ENCODE measurements at places on chromosomes 2 and 18.

DNA sequence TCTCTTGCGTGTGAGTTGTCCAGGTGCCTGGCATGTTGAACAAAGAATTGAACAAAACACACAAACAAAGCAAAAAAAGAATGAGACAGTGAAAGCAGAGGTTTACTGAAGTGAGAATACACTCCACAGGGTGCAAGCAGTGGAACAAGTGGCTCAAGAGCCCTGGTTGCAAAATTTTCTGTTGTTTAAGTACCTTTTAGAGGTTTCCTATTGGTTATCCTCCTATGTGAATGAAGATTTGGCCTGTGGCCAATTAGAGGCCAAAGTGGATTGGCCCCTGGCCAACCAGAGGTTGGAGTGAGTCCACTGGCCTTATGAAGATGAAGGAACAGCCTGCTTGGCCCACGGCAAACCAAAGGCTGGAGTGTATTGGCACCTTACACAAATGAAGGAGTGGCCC is 1188.5 kb upstream of the NRXN1 start:
- no peak for DNase-seq

DNA sequence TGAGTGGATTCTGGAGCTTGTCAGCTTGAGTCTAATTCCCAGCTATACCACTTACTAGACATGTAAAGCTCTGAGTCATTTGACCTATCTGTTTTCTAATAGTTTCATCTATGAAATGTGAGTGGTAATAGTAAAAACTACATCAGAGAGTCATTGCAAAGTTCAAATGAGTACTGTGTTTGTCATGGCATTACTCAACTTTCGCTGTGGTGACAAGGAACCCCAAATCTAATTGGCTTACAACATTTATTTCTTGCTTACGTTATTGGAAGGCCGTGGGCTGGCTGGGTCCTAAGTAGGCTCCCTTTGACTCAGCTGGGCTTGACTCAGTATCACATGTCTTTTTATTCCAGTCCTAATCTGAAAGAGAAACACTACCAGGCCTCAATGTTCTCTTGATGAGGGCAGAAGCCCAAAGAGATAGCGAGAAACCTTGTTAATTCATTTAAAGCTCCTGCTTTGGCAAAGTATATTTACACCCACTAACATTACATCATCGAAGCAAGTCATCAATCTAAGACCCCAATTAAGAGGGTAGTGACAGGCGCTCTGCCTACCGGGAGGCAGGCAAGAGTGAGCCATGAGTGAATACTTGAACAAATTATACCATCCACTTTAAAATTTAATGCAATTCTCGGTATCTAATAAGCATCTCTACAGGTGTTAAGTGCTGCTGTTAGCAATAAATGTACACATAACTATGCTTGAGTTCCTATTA is 431.8 kb upstream of the SPHKAP start:
- no peak for DNase-seq

GRCh38 chr2:189260361-189260814 is 80.8 kb upstream of the COL5A2 start:
- DNase-seq = no peak

DNA sequence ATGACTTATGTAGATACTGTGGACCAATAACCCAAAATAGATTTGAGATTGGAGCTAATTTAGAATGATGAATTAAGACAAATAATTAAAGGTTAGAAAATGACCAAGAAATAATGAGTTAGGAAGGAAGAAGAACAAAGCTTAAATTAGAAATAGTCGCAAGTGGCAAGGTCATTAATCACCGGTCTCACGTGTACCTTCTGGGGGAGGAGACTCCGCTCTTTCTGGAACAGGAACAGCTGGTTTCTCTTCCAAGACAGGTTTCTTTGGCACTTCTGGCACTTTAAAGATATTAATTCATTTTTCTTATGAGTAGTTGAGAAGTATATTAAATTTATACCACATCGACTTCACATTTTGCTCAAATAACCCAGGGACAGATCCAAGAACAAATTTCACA is 156.7 kb downstream of the TTN start:
- no peak for DNase-seq

DNA sequence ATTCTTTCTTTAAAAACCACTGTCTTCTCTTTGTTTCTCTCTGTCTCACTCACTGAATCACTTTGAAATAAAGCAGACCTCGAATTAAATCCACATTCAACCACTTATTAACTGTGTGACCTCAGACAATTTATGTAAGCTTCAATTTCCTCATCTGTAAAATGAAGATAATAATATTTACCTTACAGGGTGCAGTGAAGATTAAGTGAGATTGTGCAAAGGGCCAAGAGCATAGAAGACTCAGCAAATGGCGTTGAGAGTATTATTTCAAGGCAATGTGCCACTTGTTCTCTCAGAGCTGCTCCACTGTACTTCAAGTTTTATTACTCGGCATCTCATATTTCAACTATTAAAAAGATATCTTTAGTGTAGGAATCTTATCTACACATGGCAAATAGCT is 454.2 kb upstream of the HNRNPA3 start:
- DNase-seq = no peak

- DNase-seq = no peak
Observed at GRCh38 chr2:219527076-219527394, 12.8 kb downstream of the ASIC4 start.

- no peak for DNase-seq
Observed at GRCh38 chr18:10842861-10843260, 306.5 kb downstream of the PIEZO2 start.

DNA sequence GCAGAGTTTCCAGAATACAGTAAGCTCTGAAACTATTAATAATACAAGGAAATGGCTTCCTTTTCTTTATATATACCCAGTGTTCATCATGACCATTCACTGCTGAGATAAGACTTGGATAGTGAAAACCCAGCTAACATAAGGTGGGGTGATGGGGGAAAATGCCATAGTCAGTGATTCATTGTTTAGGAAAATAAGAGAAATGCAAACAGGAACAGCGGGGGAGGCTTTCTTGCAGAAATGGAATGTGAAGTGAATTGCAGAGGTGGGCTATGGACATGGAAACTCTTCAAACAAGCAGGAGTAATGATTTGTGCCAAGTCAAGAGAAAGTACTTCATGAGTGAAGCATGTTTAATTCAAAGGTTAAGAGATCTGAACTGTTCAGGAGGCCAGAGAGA is 519.4 kb downstream of the TDRD15 start:
- no peak for DNase-seq

- DNase-seq = no peak
Observed at GRCh38 chr2:147327613-147328012, 517.2 kb upstream of the ACVR2A start.

DNA sequence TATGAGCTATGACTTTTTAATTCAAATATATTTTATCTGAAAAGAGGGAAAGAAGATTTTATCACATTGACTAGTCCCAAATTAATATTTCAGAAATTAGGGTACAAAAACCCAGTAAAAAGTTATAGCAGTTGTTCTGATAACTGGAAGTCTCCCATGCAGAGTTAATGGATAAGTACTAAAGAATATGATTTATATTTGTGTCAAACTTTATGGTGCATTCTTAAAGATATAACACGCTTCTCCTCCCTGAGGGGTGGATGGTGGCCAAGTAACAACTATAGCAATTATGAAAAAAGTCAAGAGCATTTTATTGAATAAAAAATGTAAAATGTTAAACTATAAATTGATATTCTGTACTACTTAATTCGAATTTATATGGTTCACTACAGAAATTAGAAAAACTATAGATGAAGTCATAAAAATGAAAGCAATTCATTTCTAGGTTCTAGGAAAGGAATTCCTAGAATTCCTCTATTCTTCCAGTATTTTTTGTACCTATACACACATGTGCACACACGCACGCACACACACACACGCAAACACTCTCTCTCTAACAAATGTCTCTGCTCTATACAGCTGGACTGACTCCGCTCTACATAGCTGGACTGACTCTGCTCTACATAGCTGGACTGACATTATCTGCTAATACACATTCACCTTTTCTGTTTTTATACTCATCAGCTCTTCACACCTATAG is 111.3 kb downstream of the PRELID3A start:
- no peak for DNase-seq

DNA sequence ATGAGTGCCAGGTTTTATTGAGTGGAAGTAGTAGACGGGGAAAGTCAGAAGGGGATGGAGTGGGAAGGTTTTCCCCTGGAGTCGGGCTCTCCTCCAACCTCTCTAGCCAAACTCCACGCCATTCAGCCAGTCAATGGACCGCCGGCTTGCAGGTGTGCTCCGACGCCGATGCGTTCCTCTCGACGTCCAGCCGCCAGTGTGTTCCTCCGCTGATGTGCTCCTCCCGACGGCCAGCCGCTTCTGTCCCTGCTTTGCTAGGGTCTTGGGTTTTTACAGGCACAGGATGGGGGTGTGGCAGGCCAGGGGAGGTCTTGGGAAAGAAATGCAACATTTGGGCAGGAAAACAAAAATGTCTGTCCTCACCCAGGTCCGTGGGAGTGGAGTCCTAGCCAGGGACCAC is 94.3 kb upstream of the TEX51 start:
- no peak for DNase-seq

DNA sequence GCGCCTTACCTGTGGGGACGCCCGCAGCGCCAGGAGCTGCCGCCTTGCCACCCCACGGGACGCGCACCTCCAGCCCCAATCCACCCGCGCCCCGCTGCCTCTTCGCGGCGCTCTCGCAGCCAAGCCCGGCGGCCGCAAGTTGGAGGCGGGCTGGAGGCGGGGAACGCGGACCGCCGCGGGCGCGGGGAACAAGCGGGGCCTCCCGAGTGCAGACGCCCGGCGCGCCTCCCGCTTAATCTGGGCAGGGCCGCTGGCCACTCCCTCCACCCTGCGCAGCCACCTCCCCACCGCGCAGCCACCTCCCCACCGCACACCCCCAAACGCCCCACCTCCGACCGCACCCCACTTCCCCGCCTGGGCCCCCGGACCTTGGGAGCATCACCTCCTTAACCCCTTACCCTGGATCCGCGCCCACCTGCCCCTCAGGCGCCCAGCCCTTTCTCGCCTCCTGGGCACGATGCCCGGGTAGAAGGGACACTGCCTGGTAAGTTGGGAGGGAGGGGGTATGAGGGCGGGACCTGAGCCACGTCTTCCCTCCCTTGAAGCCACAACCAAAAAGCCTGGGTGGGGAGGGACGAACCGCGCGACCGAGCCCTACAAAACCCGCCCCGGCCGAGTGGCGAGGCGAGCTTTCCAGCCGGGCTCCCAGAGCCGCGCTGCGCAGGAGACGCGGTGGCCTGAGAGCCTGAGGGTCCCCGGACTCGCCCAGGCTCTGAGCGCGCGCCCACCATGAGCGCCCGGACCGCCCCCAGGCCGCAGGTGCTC is at the start of the genes COL4A3 and COL4A4:
TSS of gene COL4A3 (plus strand) at position 627 of the 765 bp plus-strand sequence. CDS start at position 730, 103 bp downstream.
TSS of gene COL4A4 (minus strand) at position 208 of the 765 bp plus-strand sequence. CDS start 16,722 bp downstream, outside the sequence.
- no peak for DNase-seq

- no peak for DNase-seq
Observed at GRCh38 chr2:197174539-197175094, 136.0 kb downstream of the ANKRD44 start.

DNA sequence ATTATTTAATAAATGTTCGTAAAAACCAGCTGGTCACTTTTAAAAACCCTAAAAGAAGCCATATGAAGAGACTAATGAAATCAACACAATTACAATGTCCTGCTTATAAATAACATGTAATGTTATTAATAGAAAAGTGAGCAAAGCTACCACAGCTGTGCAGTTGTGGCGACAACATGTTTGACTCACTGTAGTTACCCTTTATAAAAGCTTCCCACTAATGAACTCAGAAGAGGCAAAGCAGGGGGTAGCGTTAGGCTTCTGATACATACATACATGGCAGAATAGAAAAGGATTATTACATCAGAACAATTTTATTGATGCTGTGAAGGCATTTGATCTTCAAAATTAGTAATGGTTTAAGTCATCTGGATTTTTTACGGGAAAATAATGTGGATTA is 219.7 kb downstream of the SLC4A10 start:
- no peak for DNase-seq

DNA sequence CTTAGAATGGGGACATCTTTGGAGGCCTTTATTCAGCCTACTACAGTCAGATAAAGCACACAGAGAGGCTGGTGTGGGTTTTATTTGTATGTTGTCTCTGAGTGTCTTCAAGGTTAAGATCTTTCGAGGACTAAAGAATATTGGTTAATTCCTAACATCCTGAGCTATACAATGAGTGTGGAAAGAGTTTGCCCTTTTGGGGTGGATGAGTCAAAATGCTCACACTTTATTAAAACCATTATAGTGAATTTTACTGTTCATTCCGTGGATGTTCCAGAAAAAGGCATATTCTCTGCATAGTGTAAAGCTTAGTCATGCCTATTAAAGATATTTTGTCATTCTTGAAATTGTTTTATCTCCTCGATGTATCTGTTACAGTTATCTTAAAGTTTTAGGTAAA is 29.1 kb upstream of the SLC38A11 start:
- DNase-seq = no peak

DNA sequence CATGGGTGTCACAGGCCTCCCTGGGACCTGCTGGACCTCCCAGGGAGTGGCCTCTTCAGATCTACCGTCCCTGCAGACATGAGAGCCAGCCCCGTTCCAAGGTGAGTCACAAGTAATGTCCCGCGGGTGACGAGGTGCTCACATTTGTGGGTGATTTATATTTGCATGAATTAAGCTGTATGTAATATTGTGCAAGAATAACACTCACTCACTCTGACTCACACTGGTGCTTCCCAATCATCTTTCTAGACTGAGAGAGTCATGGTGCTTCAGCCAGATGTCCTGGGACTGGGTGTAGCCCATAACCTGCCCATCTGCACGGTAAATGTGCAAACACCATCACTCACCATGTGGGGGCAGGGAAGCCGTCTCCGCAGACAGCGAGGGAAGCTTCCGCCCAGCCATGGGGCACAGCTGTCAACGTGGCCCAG is 347.5 kb upstream of the SALL3 start:
- no peak for DNase-seq

DNA sequence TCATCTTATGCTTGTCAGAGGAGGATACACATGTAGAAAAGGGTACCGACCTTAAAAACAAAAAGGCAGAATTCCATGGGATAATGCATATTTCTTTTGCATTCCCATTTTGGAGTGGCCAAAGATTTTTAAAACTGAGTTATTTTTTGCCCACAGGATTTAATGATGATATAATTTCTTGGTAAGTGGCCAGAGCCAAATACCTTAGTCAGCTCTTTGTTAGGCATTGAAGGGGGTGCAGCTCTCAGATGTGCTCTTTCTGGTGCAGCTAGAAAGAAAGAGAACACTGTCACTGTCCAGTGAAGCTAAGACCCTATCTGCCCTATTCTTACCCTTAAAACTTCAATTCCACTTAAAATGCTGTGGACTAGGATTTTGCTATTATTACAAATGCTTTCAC is 10.8 kb downstream of the COQ10B start:
- DNase-seq = no peak

DNA sequence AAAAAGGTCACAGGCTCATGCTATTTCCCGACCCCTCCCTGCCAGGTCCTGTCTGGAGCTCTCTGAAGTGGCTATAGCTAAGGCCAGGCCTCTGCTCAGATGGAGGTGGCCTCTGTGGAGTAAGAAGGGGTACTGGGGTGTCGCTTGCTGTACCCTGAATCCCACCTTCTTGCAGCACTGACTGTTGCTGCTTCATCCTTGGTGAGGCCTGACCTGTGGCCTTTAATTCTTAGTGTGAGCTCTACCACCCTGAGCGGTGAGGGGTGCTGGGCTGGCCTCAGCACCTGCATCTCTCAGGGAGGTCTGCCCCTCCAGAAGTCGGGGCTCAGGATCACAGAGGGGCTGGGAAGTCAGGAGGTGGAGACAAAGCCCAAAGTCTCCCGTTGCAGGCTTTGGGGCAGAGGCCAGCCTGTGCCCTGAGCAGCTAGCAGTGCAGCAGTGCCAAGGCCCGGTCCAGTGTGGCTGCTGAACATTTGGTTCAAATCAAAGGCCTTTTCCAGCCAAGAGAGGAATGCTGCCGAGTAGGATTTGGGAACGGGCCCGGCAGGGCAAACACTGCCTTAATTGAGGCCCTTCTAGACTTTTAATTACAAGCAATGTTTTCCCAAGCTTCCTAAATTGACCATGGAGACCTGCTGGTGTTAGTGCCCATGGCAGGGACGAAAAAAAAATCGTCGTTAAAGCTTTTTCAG is 133.5 kb upstream of the HAAO start:
- no peak for DNase-seq
